ENCODE measurements at places on chromosomes 2 and 18. TPM values are rescaled to one million over a fixed set of nuclear protein-coding genes. Genes with fewer than 3 reads are reported as not detected.

DNA sequence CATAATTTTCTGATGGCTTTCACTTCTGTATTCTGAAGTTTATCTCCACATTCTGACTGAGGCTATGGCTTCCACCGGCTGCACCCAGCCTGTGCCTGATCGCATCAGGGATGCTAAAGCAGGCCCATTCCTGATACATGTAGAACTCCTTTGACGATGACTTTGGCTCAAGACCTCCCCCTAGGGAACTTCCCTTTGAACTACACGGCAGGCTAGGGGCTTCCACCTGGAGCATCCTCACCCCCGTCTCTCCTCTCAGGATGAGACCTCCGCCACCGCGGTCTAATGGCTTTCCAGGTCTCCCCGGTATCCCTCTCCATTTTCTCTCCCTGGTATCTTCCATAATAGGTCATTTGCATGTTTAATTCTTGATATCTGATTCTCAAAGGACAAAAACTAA is 214.9 kb upstream of the CHST9 start:
- DNase-seq, result no peak

DNA sequence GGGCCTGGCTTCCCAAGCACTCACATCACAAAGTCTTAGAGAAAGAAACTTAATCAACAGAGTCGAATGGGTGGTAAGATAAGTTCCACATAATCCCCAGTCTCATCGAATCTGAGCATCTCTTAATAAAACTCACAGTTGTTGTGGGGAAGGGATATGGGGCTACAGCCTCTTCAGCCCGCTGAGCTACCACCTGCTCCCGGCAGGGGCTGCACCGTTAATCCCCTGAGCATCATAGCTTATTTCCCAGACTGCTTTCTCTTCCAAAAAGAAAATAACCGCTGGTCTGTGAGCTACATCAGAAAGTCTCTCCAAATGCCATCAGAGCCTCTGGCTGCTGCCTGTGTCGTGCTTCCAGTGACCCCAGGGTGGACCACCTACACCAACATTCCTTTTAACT is 139.4 kb upstream of the CELF4 start:
- DNase-seq, result no peak

PCARE gene
- not detected for total RNA-seq

DNA sequence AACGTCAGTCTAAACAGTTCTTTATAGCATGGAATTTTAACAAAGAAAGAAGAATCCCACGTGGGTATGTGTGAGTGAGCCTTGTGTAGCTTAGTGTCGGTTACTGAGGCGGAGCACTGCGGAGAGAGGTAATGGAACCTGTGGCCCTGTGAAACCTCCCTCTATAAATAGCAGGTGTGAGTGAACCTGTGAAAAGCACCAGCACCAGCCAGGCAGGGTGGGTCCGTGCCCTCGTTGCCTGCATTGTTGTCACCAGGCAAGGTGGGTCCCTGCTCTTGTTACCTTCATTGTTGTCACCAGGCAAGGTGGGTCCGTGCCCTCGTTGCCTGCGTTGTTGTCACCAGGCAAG is 4.7 kb downstream of the CTDP1 start:
- DNase-seq, result peak; percentile 46

TWIST2 gene
- not detected for total RNA-seq

SLC35F6 gene
- total RNA-seq, result 30.4 TPM

DNA sequence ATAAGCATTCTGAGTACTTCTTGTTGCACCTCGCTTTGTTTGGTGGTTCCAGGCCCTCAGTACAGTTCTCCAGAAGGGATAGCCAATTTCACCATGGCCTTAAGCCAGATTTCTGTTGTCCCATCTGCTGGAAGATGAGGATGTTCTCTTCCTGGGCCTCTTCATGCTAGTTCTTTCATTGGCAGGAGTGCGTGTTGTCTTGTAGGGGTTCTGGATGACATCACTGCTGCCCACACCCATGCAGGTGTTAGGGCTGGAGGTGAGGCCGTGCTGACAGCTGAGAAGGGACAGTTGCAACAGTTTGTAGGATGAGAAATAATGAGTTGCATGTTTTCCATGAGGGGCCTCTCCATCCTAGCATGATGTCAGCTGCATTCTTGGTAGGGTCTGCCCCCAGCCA is 142.9 kb downstream of the LDLRAD4 start:
- DNase-seq, result no peak

OBSL1 gene
- 8.8 TPM for total RNA-seq

UGT1A8 gene
- not detected for total RNA-seq

- peak; percentile 55 for DNase-seq
These were observed 163.8 kb downstream of the WDPCP start for GRCh38 chr2:63424329-63425078.

CRYGD gene
- not detected for total RNA-seq

DNA sequence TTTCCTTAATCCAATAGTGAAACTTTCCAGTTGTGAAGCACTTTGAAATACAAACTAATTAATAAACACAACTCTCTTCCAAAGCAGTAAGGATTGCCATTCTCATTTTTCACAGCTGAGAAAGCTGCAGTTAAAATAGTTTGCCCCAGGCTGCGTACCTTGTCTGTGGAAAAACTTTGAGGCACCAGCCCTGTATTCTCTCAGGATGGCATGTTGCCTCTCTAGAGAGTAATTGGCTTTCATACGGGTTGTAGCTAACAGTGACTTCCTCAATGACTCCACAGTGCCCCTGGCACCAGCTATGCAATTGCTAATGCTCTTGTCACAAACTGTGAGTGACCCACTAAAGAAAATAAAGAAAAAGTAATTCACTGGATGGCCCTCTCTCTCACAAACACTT is 345.7 kb downstream of the MTX2 start:
- DNase-seq, result no peak

DNA sequence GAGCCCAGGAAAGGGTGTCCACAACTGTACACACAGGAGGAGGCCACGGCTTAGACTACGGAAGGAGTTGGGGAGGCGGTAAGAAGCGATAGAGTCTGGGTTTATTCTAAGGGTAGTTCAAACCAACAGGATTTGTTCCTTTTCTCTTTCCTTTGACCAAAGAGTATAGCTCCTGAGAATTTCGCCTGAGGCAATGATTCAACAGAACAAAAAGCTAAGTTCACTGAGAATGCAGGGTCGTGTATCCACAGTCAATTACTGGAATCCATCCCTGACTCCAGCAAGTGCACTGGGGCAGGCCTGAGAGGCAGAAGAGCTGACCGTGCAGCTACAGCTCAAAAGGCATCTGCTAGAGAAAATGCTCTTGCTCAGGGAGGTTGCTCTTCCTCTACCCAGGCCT is 140.9 kb downstream of the TFCP2L1 start:
- DNase-seq, result no peak

GRCh38 chr2:190716176-190716807 is 67.4 kb downstream of the NAB1 start:
- DNase-seq, result no peak

SLC1A4 gene
- total RNA-seq, result 3.9 TPM

- no peak for DNase-seq
These were observed 526.9 kb upstream of the HNMT start for GRCh38 chr2:137437386-137437785.

PTPN4 gene
- total RNA-seq, result 265 TPM

- DNase-seq, result no peak
These were observed 199.2 kb downstream of the KCNS3 start for GRCh38 chr2:18077704-18078103.

- DNase-seq, result no peak
These were observed 43.6 kb downstream of the L3MBTL4 start for GRCh38 chr18:6370886-6371635.

COLEC12 gene
- not detected for total RNA-seq

B4GALT6 gene
- 33.0 TPM for total RNA-seq

IL1RL1 gene
- total RNA-seq, result 2.2 TPM
